H9 (cell line): ENCODE measurements at places on chromosomes 3 and 15.

DNA sequence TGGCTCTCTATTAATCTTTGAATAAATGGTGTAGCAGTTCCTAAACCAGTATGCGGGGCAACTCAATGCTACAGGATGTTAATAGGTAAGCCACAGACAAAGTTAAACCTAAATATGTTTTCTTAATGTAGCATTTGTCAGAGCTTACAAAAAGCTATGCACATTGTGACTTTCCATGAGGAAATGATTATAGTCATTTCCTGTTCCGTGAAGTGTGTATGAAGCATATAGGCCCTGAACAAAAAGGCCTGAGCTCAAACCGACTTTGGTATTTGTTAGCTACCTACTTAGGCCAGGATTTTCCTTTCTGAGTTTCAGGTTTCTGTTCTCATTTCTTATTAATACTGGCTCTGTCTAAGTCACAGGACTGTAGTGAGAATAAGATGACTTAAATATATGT, 14.2 kb downstream of the ZNF80 start:
- DNase-seq = no peak

DNA sequence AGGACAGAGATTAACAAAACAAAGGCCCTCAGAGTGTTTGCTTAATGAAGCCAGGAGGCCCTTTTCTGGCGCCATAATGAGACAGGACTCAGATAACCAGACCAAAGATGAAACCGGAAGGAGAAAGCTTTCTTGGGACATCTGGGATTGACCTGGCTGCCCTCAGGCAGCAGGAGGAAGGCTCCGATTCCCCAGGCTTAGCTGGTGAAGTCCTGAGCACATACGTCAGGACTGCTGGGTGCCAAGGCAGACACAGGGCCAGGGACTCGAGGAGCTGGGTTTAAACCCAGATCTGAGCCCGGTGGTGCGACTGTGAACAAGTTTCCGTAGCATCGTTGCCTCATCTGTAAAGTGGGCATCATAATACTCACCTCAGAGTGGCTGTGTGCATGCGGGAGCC, 36.7 kb upstream of the HRH1 start:
- no peak for DNase-seq

DNA sequence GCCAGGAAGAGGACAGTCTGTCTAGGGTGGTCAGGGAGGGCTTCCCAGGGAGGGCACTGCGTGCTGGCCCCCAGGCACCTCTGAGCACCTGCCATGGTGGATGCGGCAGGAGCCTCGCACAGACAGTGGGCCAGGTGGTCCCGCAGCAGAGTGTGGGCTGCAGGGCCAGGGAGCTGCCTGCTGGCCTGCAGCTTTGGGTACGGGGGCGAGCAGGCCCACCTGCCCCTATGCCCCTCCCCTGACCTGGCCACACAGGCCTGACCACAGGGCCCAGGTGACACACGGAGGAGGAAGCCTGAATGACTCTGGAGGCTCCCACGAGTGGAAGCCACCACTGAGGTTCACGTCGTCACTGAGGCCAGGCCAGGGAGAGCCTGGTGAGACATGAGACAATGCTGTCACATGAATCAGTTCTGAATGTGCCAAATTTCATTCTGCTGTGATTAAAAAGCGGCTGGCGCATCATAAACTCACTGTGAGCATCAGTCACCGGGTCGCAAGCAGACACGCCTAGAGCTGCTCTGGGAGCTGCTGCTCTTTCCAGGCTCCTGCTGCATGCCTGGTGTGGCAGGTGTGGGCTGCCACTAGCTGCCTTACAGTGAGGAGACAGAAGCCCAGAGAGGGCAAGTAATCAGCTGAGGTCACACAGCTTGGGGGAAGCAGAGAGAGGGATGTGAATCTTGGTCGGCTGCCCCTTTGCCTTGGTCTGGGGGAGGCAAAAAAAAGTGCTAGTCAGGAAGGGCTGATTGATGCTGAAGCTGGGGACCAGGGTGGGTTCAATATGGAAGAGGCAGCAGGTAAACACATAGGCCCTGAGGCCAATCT, 39.5 kb upstream of the IQSEC1 start:
- DNase-seq = no peak

- no peak for DNase-seq
Observed at GRCh38 chr3:114435386-114436115, 141.7 kb downstream of the TIGIT start.

DNA sequence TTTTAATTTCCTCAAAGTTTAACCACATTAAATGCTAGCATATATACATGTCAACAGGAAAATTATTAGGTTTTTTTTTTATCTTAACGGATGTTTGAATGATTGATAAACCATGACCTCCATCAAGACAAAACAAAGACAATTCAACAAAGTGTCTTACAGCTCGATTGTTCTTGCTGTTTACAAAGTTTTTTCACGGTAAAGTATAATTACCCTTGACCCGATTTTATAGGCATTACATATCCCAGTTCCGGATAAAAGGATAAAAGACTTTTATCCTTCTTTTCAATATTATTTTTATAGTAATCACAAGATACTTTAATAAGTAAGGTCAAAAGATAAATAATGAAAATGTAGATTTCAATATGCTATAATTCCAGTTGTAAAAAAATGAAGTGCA, 96.9 kb downstream of the RORA start:
- no peak for DNase-seq

DNA sequence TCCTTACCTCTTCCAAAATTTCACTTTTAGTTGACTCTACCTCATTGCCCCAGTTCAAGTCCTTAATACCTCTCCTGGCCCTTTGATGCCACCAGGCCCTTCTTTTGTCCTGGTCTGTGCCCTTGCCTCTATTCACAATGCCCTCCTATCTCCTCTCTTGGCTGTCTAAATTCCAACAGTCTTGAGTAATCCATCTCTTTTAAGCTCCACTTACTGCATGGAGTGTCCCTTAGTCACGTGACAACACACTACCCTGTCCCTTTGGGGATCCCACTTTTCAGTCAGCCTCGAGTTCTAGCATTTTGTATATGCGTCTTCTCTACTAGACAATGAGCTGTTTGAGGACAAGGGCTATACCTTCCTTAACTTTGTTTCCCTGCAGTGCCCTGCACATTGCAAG, 52.7 kb upstream of the SCN5A start:
- DNase-seq = no peak

GRCh38 chr3:97994328-97994945, 22.2 kb upstream of the RIOX2 start:
- no peak for DNase-seq

DNA sequence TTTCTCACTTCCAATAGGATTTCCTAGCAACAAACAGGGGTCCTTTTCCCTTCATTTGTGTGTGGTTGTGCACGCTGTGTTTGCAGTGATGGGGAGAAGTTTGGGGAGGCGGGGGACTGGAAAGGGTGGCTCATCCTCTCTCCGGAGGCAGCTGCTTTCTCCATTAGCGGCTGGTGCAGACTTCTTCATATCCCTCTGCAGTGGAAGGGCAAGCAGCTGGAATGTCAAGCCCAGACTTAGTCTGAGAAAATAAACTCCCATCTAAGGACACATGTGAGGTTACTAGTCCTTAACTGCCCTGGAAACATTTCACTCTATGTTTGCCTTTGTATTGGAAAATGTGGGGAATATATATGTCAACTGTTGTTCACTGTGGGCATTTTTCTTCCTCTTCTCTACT, 467.0 kb upstream of the RASGRP1 start:
- no peak for DNase-seq

GRCh38 chr15:49898575-49899283, 220.3 kb downstream of the ATP8B4 start:
- no peak for DNase-seq

- no peak for DNase-seq
Observed at GRCh38 chr15:74429781-74430400, 3.9 kb downstream of the SEMA7A start.

DNA sequence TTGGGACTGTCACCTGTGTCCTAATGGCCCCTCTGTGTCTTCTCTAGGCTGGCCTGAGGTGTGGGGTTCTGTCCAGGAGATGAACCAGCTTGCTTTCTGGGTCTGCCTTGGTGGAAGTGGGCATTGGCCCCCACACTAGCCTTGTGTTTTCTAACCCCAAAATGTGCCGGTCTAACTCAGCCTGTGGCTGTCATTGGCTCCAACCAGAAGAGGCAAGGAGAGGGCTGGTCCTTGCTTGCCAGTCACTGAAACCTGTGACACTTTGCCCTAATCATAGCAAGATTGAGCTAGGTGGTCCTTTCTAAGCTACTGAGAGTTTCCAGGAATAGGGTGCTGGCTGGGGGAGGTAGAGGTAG, 2.2 kb downstream of the C15orf39 start:
- DNase-seq = no peak

DNA sequence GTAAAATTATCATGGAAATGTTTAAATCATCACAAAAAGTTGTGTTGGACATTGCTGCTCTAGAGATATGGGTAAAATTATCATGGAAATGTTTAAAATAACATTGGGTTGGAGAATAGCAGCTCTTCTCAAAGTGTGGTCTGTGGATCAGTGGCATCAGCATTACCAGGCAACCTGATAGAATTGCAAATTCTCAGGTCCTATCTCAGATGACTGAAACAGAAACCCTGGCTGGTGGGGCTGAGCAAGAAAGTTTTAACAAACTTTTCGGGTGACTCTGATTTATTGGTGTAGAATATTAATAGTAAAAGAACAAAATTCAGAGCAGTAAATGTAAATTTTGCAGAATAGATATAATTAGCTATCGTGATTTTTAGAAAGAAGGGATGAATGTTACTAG, 28.9 kb downstream of the NXPE3 start:
- no peak for DNase-seq

GRCh38 chr3:139564294-139564861, 24.8 kb upstream of the RBP1 start:
- DNase-seq = peak; percentile 55

DNA sequence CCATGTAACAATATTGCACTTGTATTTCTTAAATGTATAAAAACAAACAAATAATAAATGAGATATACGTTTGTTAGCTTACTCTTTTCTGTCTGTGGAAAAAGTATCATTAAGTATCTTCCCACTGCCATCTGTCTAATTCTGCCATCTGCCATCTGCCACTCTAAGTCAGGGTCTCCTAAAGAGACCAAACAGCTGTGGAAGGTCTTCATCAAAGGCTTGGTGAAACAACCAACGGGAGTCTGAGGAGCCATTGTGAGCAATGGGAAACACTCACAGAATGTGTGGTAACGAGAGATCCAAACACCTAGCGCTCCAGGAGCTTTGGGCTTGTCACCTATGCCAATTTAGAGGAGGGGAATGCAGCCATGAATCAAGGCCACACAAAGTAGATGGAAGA, 28.7 kb upstream of the PFN2 start:
- DNase-seq = no peak

DNA sequence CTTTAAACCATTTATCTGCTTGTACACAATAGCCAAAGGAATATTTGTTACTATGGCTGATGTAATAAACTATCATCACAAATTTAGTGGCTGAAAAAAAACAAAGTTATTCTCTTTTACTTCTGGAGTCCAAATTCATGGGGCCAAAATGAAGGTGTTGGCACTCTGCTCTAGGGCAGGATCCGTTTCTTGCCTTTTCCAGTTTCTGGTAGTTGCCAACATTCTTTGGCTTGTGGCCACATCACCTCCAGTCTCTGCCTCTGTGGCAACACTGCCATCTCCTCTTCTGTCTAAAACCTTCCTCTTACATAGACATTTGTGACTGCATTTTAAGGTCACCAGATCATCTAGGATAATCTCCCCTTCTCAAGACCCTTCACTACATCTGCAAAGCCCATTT, 27.3 kb downstream of the NIT2 start:
- DNase-seq = no peak

DNA sequence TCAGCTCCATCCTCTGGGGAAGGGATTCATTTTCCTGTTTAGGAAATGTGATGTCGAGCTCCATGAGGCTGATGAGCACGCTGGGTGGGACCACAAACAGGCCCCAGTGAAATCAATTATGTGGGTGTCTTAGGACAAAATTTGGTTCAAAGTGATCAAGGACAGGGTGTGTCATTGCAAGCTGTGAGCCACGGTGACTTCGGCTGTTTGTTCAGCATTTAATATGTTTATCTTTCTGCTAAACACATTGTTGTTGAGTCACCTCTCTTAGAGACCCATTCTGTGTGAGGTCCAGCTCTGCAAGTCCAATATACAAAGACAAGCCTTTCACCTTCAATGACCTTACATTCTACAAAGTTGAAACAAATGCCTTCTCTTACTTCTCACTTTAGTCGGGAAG, 41.3 kb downstream of the SSR3 start:
- DNase-seq = no peak

DNA sequence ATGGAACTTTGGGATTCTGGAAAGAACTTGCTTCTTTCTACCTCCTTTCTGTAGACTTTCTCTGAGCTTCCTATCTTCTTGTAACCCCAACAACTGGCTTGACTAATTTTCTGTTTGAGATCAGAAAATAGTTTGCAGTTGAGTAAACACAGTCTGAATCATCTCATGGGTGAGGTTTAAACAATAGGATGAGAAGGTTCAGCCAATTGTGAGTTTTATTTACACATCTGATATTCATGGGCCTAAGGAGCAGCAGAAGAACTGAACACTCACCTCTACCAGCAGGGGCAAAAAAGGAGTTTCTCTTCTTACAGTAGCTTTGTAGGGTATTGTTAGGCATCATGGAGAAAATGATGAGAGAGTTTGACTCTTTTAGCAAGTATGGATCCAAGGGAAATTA, 54.2 kb downstream of the DTWD1 start:
- no peak for DNase-seq

GRCh38 chr15:79656151-79657000, 224.2 kb downstream of the MINAR1 start:
- DNase-seq = no peak

- no peak for DNase-seq
Observed at GRCh38 chr3:4838621-4839022, 140.6 kb upstream of the BHLHE40 start.

DNA sequence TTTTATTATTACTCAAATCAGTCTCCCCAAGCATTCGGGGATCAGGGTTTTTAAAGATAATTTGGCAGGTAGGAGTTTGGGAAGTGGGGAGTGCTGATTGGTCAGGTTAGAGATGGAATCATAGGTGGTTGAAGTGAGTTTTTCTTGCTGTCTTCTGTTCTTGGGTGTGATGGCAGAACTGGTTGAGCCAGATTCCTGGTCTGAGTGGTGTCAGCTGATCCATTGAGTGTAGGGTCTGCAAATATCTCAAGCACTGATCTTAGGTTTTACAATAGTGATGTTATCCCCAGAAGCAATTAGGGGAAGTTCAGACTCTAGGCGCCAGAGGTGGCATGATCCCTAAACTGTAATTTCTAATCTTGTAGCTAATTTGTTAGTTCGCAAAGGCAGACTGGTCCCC, 20.6 kb upstream of the TRANK1 start:
- DNase-seq = peak; percentile 69

DNA sequence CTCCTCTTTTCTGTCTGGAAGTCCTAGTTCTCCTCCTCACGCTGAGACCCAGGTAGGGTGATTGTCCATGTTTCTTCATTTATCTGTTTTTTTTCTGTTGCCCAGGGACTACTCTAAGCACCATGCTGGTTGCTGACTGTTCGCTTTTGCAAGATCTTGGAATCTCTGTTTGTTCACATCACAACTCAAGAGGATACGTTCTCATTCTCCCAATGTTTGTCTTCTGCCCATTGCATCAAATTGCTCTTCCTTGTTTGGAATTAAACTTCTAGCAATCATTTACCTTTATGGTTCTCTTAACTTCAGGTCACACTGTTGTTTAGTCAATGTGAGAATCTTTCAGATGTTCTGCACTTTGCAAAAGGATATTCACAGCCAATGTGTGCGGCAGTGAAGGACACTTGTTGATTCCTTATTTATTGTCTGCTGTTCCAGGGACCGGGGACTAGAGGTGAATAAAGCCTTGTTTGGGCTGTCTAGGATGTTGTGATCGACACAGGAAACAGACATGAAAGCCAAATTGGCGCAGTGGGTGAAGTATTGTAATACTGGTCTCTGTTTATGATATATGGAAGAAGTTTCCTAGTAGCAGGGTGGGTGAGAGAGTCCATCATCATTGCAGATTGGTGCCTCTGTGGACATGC, 24.5 kb downstream of the LPP start:
- DNase-seq = no peak
